Gastrocnemius medialis (tissue), 4 donors: ENCODE measurements at places on chromosomes 7 and 10. TPM values are rescaled to one million over a fixed set of nuclear protein-coding genes. Genes with fewer than 3 reads are reported as not detected.

- H3K27me3 ChIP-seq = no peaks in the 10 kb centered on the region
- H3K4me1 ChIP-seq = no peaks in the 10 kb centered on the region
- H3K4me3 ChIP-seq = no peak overlapping the region
- H3K36me3 ChIP-seq = no peaks in the 10 kb centered on the region
- no peak overlapping the region for H3K27ac ChIP-seq
- DNase-seq = no peak
Measured at GRCh38 chr7:617614-618538, 98.2 kb upstream of the PDGFA start.

DNA sequence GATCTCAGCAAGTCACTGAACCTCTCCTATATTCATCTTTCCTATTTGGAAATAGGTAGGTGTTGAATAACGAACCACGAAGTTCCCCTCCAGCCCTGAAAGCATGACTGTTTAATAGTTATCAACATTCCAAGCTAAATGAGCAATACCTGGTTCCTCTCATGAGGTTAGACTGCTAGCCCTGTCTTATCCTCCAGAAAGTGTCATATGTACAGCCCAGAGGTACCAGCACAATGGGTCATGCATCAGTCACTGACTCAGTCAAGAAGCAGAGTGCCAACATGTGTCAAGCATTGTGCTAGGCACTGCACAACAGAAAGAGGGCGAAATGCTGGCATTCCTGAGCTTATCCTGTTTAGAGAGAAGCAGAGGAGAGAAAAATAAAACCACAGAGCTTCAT lies 70.0 kb downstream of the AMPH start:
- H3K27me3 ChIP-seq = no peaks in the 10 kb centered on the region
- H3K4me1 ChIP-seq = no peaks in the 10 kb centered on the region
- H3K36me3 ChIP-seq = no peaks in the 10 kb centered on the region
- no peak overlapping the region for H3K27ac ChIP-seq

DNA sequence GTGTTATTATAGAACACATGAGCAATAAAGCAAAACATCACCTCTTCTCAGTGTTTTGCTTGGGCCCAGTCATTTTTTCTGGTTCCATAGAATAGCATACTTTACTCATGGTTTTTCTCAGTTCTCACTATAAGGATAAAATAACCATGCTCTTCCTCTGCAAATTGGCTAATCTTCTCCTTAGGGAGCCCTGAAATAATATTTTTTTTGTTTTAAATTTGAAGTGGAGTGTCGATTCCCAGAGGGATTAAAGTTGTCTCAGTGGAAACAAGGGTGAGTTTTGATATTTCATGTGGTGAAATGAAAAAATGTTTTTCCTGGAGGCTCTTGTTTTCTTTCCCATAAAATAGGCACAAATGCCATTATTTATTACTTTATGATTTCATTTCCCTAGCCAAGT lies 127.3 kb downstream of the NOC3L start:
- no peaks in the 10 kb centered on the region for H3K27me3 ChIP-seq
- H3K4me3 ChIP-seq = no peak overlapping the region
- DNase-seq = no peak
- H3K27ac ChIP-seq = no peak overlapping the region
- no peaks in the 10 kb centered on the region for H3K4me1 ChIP-seq

DNA sequence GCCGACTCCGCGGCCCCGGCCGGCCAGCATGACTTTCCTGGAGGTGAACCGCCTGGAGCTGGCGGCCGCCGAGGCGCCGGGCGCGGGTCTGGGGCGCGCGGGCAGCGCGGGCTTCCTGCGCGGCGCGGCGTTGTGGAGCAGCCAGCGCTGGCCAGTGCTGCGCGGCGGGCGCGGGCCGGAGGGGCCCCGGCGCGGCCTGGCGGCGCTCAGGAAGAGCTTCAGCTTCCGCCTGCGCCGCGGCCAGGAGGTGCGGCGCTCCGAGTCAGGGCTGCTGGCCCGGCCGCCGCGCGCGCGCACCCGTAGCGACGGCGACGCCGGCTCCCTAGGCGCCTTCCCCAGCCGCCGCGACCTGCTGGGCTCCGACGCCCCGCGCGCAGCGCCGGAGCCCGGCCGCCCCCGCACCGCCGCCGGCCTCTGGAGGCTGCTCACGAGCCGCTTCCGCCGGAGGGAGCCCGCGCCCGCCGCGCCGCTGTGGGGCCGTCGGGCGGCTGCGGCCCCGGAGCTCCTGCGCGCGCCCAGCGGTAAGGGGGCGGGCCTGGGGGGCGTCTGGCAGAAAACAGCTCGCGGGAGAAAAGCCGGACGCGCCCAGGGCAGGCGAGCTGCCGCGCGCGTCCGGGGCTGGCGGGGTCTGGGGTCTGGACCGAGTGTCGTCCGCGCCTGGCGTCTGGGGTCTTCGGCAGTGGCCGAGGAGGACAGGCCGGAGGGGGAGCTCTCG lies 29.0 kb downstream of the AGAP3 start:
- H3K4me3 ChIP-seq = no peak overlapping the region
- DNase-seq = no peak
- H3K4me1 ChIP-seq = peaks cover 5% of the 10 kb centered on the region
- no peak overlapping the region for H3K27ac ChIP-seq

DNA sequence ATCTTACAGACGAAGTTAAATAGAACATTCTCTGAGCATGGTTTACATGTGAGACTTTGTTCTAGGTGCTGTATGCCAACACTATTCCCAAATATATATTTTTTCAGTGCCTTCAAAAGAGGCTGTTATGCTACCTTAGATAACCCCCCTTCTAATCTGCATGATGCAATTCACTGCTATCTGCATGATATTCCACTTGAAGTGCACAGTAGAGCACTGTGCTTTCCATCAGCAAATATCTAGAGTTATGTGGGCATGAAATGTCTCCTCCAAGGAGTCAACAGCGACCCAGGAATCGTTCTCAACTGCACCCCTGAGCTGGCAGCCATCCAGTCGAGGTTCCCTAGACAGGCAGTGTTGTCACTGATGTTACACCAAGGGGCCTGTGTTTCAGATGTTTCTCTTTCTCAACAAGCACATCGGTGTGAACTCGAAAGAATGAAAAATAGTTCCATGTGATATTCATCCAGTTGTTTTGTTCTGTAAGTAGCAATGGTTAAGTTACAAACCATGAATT lies 88.3 kb downstream of the PDE1C start:
- no peak overlapping the region for H3K4me3 ChIP-seq
- DNase-seq = no peak
- no peak overlapping the region for H3K27ac ChIP-seq

GRCh38 chr7:96414931-96415292 lies 93.0 kb upstream of the SLC25A13 start:
- no peak for DNase-seq
- H3K27me3 ChIP-seq = no peaks in the 10 kb centered on the region
- H3K4me3 ChIP-seq = no peak overlapping the region

- no peak overlapping the region for H3K4me3 ChIP-seq
- no peak overlapping the region for H3K27ac ChIP-seq
- H3K27me3 ChIP-seq = no peaks in the 10 kb centered on the region
Measured at GRCh38 chr7:127536394-127536691, 49.1 kb downstream of the GCC1 start.

GRCh38 chr10:108204528-108205305 lies 1040.2 kb upstream of the SORCS1 start:
- no peaks in the 10 kb centered on the region for H3K4me1 ChIP-seq
- no peaks in the 10 kb centered on the region for H3K36me3 ChIP-seq
- H3K4me3 ChIP-seq = no peak overlapping the region
- H3K27ac ChIP-seq = no peak overlapping the region
- H3K27me3 ChIP-seq = no peaks in the 10 kb centered on the region

- no peak overlapping the region for H3K4me3 ChIP-seq
- H3K27ac ChIP-seq = peak overlapping the region; percentile 69
Measured at GRCh38 chr7:74009719-74010118, 18.3 kb upstream of the ELN start.

GRCh38 chr10:122636953-122637352 lies 62.7 kb downstream of the C10orf120 start:
- H3K27ac ChIP-seq = no peak overlapping the region
- no peaks in the 10 kb centered on the region for H3K4me1 ChIP-seq
- no peak for DNase-seq

GRCh38 chr7:16295558-16295957 lies 125.8 kb downstream of the CRPPA start:
- no peaks in the 10 kb centered on the region for H3K27me3 ChIP-seq
- DNase-seq = no peak
- no peak overlapping the region for H3K4me3 ChIP-seq
- no peaks in the 10 kb centered on the region for H3K4me1 ChIP-seq

GRCh38 chr10:30435073-30435422 lies 1.1 kb downstream of the MAP3K8 start:
- H3K27ac ChIP-seq = peak overlapping the region; percentile 98
- no peaks in the 10 kb centered on the region for H3K36me3 ChIP-seq
- H3K4me3 ChIP-seq = peak overlapping the region; percentile 86

PRRT4 gene
- total RNA-seq = 2.2 TPM

PAPOLB gene
- not detected for total RNA-seq

FKBP6 gene
- total RNA-seq = not detected

DDC gene
- not detected for total RNA-seq

VTI1A gene
- 32.8 TPM for total RNA-seq
